Osteocyte (in vitro differentiated cells): ENCODE measurements at places on chromosomes 6 and 20. TPM values are rescaled to one million over a fixed set of nuclear protein-coding genes. Genes with fewer than 3 reads are reported as not detected.

The PPIL6 gene
- total RNA-seq = 1.9 and 2.2 TPM in 2 replicates

The LY86 gene
- not detected in 2 replicates for total RNA-seq

The SEMG1 gene
- total RNA-seq = not detected in 2 replicates

The RAD21L1 gene
- total RNA-seq = not detected in 2 replicates

The CTAGE9 gene
- total RNA-seq = not detected in 2 replicates

The MYBL2 gene
- total RNA-seq = 14.7 and 16.1 TPM in 2 replicates

- DNase-seq = no peak
Observed at GRCh38 chr6:125942672-125943527, 13.7 kb upstream of the HINT3 start.

DNA sequence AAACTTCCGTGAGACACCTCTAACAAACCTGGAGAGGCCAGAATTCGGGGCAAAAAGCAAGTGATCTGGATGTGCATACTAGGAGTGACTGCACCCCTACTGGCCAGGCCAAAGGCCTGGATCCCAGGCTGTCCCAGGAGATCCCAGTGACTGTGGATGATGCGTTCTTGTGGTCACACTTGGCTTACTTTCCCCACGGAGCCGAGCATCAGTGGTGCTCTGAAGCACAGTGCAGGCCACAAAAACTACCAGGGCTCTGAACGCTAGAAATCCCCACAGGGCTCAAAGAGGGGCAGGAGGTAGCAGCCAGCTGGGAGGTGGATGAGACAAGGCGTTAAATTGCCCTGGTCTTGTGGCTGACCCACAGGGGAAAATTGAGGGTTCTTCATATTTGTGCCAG is 7.1 kb downstream of the TRIM26 start:
- no peak for DNase-seq

- no peak for DNase-seq
Observed at GRCh38 chr6:102686461-102686860, 1293.0 kb downstream of the GRIK2 start.

GRCh38 chr6:117194271-117194670 is 71.1 kb upstream of the VGLL2 start:
- no peak for DNase-seq

GRCh38 chr6:149410557-149410956 is 10.5 kb downstream of the SUMO4 start:
- no peak for DNase-seq

DNA sequence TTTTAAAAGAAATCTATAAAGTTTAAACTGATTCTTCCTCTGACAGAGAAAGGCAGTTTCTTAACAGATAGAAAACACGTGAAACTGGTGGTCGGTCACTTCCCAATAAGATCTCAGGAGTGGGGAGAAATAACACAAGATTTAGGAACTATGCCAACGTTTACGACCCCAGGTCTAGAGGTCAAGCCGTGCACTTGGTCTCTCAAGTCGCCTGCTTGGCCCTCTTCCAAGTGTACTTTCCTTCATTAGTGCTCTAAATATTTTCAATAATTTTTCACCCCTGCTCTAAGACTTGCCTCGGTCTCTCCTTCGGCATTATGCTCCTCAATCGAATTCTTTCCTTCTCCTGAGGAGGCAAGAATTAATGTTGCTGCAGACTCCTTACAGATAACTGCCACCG is 61.7 kb downstream of the TRIM27 start:
- DNase-seq = no peak
